Esophagus squamous epithelium (tissue), 5 donors: ENCODE measurements at places on chromosomes 5 and 9.

- no peak for DNase-seq
These were observed 70.2 kb downstream of the PTPN3 start for GRCh38 chr9:109427886-109428285.

DNA sequence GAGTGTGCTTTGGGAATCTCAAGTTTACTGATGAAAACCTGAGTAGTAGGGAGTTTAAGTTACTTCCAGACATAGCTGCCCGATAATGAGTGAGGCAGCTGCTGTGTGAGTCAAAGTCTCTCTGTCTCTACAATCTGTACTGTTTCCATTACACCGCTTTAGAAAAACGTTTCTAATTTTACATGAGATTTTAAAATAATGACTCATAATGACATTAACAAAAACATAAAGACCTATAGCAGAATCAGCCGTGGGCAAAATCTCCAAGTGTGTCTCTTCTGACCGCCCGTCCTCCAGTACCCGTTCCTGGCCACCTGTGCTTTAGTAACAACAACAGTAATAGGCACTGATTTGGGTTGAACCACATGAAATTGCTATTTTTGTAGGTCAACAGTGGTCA, 69.6 kb upstream of the PRRC1 start:
- DNase-seq, result no peak

- DNase-seq, result no peak
These were observed 65.6 kb upstream of the FRRS1L start for GRCh38 chr9:109232449-109233237.

- no peak for DNase-seq
These were observed 132.6 kb downstream of the NSG2 start for GRCh38 chr5:174177976-174178605.

DNA sequence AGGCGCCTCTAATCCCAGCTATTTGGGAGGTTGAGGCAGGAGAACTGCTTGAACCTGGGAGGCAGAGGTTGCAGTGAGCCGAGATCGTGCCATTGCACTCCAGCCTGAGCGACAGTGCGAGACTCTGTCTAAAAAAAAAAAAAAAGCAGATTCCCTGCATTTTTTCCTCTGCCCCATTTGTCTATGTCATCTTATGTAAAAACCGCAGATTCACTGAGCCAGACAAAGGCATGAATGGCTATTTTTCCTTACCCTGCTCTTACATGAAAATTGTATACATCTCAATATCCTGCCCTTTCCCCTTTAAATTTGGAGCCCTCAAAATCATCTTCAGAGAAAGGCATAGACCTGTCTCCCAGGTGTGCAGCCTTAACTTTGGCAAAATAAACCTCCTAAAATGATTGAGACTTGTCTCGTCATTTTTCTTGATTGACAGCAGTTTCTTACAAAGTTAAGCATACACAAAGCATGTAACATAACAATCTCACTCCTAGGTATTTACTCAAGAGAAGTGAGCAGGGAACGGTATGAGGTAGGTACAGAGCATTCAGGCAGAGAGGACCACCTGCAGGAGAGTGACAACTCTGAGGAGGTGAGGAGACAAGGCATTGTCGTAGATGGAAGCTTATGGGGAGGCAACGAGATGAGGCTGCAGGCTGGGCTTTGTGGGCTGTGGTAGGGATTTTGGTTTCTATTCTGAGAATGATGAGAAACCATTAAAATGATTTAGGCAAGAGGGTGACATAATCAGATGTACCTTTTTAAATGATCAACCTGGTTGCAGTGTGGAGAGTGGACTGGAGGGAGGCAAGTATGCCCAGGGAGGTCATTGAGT, 65.7 kb upstream of the IL6ST start:
- no peak for DNase-seq

GRCh38 chr5:179203248-179203647, 142.0 kb downstream of the ADAMTS2 start:
- DNase-seq, result no peak

GRCh38 chr5:151047814-151048425, 27.5 kb downstream of the GPX3 start:
- no peak for DNase-seq

DNA sequence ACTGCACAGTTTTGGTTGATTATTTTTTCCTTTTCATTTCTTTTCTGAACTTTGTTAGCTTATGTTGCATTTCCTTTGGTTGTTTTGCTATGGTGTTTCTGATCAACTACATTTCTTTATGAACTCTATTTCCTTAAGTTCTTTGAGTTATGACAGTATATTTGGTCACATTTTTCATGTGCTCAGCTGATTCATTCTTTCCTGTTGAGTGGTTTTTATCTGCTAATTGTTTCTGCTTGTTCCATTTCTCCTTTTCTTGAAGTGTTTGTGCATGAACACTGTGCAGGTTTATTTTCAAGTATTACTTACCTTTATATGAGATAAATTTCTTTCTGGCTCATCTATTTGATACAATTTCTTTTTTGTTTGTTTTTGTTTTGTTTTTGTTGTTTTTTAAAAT, 50.9 kb upstream of the MACIR start:
- no peak for DNase-seq

- DNase-seq, result no peak
These were observed 482 bp downstream of the IARS1 start for GRCh38 chr9:92293075-92293354.

- DNase-seq, result no peak
These were observed 494.8 kb downstream of the MAT2B start for GRCh38 chr5:164000241-164000640.

GRCh38 chr5:34709861-34710673, 53.9 kb downstream of the RAI14 start:
- DNase-seq, result no peak

GRCh38 chr9:37974506-37975173, 70.7 kb upstream of the SLC25A51 start:
- no peak for DNase-seq

DNA sequence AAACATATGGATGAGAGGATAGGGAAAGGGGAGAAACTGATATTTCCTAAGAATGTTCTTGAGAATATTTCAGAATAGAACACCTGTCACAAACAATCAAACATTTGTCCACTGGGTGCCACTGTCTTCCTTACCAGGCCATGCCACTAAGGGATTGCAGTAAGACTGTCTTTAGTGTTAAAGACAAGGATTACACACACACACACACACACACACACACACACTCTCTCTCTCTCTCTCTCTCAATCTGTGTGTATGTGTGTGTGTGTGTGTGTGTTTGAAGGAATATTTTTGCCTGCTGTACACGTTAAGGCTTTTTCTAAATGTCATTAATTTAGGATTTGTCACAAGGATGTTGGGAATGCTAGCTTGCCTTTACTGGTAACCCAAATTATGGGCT, 54.4 kb downstream of the CCDC192 start:
- no peak for DNase-seq

DNA sequence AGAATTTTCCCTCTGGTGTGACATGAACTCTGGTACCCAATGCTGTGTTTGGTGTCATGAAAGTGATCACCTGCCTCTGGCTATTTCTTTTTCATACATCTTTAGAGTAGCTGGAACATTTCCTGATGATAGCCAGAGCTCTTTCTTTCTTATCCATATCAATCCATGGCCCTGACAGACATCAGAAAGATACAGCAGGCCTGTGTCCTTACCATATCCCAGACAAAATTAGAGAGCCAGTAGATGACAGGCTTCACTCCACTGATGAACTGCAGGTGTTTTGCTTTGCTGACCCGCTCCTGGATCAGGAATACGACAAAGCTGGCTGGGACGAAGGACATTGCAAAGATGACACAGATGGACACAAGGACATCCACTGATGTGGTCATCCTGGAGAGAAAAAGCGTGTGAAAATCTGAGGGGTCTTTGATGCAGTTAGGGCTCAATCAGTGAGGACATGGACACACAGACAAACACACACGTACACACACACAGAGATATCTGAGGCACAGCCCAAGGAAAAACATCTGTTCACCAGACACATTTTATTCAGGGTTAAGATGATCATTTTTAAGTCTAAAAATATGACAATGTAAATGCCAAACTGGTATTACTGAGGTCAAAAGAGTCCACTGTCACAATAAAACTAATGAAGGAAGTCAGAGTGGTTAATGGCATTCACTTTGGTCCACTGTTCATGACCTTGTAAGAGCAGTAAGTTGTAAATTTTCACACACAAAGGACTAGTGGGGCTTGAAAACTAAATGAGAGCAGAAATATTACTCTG, 34.5 kb downstream of the NIPSNAP3B start:
- no peak for DNase-seq

GRCh38 chr5:174022384-174023095, 23.0 kb upstream of the NSG2 start:
- no peak for DNase-seq

DNA sequence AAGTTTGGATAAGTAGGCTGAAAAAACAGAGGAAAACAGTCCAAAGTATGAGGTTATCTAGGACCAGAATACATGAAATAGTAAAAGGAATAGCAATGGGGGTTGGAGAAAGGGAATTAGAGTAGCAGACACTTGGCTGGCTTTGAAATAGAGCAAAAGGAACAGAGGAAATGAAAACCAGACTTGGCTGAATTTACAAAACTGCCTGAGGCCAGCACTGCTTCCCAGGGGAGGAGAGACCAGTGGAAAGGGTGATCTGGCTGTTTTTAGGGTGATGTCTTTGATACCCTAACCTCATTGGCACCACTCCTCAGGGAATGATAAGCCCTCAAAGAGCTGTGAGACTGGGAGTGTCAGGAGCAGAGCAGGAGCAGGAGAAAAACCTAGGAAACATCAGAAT, 413.4 kb upstream of the SLC30A5 start:
- DNase-seq, result no peak

DNA sequence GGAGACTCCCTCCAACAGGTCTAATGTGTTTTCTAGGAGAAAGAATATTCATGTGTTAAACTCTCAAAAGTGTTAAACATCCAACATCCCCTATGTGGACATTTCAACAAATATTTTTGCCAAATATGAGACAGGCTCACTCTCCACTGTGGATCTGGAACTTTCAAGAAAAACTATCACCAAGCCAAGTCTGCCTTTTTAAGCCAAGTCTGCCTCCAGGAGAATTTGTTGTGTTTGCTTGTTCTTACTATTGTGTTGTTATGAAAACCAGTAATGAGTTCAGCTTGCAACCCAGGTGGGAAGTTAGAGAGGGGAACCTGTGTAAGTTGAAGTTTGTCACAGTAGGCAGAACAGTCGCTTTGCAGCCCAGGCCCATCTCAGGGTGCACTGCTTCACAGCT, 228.1 kb downstream of the NFIB start:
- DNase-seq, result no peak
